ENCODE measurements at places on chromosomes 3 and 15.

DNA sequence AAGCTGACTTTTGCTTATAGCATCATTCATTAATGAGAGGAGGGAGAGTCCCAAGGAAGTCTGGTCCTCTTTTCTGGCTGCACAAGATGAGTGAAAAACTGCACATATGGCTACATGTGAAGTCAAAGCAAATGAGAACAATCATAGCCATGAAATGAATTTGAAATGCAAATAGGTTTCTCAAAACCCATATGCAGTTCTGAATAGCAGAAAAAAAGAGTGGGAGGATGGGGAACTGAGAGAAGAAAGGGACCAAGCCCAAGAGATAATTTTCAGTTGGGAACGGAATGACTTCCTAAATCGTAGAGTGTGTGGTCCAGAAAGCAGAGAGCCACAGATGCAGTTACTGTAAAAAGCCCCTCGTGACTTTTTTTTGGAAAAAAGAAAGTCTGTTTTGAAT is 66.3 kb downstream of the GTPBP8 start:
- DNase-seq, result no peak

- no peak for DNase-seq
These were observed 7.4 kb downstream of the PRSS50 start for GRCh38 chr3:46710229-46710628.

DNA sequence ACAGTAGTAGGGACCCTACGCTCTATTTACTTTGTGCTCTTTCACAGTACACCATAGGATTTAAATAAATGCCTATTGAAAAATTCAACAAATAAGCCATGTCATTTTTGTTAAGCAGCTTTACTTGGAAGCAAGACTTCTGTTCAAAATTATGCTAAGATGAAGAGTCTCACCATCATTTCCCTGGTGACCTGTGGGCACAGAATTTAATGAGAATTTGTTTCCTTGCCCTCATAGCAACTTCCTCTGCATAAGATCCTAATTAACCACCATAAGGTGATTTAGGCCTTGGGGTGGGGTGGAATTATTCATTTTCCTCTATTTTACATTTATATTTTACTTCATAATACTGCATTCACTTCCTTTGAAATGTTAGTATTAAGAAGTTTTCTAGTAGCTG is 70.5 kb downstream of the CHL1 start:
- DNase-seq, result no peak

GRCh38 chr3:196502775-196503195 is 783 bp downstream of the RNF168 start:
- no peak for DNase-seq

- DNase-seq, result no peak
These were observed 43.7 kb upstream of the IGSF10 start for GRCh38 chr3:151504606-151505005.

GRCh38 chr15:67411486-67411885 is 109.4 kb upstream of the C15orf61 start:
- no peak for DNase-seq
